ENCODE measurements at places on chromosomes 13 and 19.

DNA sequence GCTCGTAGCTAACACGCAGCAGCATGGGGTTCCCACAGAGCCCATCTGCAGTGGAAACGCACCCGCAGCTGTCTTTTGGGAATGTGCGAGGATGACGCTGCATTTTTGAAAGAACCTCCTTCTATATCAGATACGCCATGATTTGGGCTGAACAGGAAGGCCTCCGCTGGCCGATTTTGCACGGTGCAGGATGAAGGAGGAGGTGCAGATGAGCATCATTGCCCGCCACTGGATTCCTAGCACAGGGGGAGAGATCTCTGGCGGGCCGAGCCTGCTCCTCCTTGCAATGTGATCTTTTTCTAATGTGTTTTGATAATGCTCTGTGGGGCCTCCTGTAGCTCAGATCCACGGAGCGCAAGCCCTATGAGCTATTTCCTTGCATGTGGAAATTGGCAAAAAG lies 55.5 kb downstream of the EFNB2 start:
- no peak for DNase-seq

GRCh38 chr19:49447485-49448431 lies 3.9 kb downstream of the PIH1D1 start:
- no peak for DNase-seq

GRCh38 chr19:38055010-38055409 lies 148.0 kb downstream of the SIPA1L3 start:
- no peak for DNase-seq

GRCh38 chr19:30128211-30128610 lies 186.2 kb downstream of the URI1 start:
- no peak for DNase-seq

DNA sequence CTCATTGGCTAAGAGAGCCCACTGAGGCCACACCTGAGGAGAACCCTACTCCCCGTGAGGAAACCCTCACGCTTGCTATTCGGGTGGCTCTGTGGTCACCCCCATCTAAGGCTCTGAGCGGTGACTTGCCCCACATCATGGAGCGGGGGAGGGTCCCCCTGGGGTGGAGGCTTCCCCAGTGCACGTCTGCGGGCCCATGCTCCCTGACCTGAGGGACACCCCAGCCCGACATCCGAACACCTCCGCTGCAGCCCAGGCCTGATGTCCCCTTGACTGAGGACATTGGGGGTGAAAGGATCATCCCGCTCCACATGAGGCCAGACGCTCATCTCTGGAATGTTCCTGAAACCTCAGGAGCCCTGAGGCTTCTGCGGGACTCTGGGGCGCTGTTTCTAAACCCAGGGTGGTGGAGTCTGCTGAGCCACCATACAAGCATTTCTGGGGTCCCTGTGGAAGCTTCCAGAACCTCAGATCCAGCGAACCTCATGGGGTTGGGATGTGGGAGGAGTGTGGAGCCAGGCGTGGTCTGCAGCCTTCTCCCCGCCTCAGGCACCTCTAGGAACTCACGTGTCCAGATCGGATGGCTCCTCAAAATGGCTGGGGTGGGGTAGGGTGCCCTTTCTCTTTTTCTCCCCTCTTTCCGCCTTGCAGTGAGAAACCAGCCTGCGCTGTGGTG lies 19.9 kb downstream of the TMED1 start:
- DNase-seq, result no peak

All from NCI-H510A treated with DMSO at 0.1 percent for 48 hours (cell line).